ENCODE measurements at places on chromosomes 13 and 19. TPM values are rescaled to one million over a fixed set of nuclear protein-coding genes. Genes with fewer than 3 reads are reported as not detected.

DNA sequence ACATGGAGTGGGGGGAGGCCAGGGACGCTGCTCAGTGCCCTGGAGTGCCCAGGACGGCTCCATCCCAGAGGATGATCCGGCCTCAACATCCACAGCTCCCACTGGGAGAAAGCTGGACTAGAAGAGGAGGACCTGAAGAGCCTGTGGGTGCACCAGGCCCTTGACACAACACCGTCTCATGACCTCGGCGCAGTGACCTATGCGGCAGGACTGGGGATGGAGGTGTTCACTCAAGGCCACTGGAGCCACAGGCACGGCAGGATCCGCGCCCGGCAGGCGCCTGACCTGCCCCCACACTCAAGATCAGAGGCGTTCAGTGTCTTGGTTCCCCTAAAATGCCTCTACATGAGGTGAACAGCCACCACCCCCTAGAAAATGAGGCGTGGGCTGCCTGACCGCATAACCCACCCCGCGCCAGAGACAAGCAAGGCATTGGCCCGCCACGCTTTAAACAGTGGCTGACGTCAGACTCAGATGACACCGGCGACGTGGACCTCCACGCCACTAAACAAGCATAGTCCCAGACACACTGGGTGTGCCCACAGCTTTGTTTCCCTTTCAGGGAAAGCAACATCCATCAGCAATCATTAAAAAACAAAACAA lies 8.0 kb downstream of the SGTA start:
- DNase-seq = peak; percentile 54

DNA sequence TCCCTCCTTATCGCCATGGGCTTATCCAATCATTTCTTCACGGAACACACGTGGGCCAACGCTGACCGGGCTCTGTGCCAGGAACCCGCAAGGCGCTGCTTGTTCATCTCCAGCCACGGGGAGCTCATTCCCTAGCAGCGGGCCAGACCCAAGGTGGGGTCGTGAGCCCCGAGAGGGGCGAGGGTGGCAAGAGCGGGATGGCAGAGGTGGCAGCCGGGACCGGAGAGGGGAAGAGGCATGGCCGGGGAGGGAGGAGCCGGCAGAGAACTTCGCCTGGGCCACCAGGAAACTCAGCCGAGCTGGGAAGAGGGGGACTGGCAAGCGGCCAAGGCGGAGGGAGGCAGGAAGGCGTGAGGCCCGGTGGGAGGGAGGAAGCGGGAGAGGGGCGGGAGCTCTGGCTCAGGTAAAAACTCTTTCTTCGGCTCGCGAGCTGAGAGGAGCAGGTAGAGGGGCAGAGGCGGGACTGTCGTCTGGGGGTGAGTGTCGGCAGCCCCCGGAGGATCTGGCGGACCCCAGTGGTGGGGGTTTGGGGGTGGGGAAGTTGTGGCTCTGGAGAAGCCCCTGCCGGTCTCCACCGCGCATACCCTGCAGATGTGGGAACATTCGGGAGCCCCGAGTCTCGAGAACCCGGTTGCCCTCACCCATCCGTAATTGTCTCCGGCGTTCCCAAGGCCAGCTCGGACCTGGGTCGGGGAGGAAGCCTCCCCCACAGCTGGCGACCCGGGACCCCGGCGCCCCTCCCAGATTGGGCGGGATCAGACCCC lies at the start of gene B3GNT3:
Gene B3GNT3 (plus strand): TSS at position 408 of the 764 bp plus-strand sequence. CDS start 12,670 bp downstream, outside the sequence.
- peak; percentile 75 for DNase-seq

GRCh38 chr19:30649934-30650614 lies 277.9 kb downstream of the ZNF536 start:
- DNase-seq = no peak

- DNase-seq = peak; percentile 82
Measured at GRCh38 chr19:3576696-3577443, 4.1 kb downstream of the HMG20B start.

DNA sequence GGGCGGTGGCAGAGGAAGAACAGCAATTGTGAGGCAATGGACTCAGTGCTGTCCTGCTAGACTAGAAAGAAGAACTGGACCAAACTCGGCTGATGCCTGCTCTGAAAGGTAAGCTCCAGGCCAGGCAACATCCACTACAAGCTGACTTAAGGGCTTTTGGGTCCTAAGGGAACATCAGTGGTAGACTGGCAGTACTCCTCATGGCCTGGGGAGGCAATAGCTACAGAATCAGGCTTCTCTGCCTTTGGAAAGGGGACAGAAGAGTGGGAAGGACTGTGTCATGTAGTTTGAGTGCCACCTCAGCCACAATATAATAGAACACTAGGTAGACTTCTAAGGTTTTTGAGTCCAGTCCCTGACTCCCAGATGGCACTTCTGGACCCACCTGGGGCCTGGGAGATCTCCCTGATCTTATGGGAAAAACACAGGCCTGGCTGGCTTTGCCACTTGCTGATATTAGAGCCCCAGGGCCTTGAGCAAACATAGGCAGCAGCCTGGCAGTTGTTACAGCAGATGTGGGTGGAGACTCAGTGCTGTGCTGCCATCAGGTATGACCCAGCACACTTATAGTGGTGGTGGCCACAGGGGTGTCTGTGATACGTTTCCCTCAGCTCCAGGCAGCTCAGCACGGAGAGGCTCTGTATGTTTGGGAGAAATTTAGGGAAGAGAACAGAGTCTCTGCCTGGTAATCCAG lies 9.2 kb upstream of the CLC start:
- DNase-seq = no peak

GRCh38 chr13:51058461-51059167 lies 52.5 kb downstream of the C13orf42 start:
- no peak for DNase-seq

- DNase-seq = no peak
Measured at GRCh38 chr13:104143760-104144416, 1077.7 kb upstream of the SLC10A2 start.

GRCh38 chr13:59444210-59444857 lies 719.4 kb downstream of the DIAPH3 start:
- DNase-seq = no peak

DNA sequence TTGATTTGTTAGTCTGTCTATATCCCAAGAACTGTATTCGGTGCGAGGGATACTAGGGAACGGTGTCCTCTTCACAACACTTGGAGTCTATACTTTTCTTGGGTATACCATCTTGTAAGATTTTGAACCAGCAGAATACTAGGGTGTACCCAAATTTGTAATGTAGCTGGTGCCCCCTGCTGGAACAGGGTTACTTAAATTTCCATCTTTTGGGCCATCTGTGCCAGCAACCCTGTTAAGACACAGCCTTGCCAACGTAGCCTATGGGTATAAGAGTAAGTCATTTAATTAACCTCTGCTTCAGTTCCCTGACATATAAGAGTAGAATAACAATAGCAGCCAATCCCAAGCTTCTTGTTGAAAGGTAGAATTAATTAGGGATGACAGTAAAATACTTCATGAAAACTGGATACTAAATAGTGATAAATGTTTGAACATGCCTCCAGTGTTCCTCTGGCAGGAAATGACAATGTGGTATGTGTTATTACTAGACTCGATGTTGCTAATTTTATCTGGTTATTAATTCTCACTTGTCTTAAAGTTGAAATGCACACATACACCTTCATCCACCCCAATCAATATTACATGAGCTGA lies 607.6 kb downstream of the FGF9 start:
- DNase-seq = no peak

DNA sequence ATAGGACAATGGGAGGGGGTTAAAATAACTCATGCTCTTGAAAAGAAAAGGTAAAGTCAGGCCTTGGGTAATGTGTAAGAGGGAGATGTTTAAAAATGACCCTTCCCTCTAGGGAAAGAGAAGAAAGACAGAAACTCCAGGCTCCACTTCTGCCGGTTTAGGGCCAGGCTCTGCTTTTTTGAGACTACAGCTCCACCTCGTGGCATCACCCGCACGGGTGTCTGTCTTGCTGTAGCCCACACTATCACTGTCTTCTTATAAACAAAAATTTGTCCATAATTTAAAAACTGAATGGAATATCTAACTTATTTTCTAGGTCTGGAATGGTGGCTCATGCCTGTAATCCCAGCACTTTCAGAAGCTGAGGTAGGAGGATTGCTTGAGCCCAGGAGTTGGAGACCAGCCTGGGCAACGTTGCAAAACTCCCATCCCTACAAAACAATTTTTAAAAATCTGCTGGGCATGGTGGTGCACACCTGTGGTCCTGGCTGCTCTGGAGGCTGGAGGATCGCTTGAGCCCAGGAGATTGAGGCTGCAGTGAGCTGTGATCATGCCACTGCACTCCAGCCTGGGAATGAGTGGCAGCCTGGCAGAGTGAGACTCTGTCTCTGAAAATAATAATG lies 65.1 kb upstream of the GTF3A start:
- no peak for DNase-seq

DNA sequence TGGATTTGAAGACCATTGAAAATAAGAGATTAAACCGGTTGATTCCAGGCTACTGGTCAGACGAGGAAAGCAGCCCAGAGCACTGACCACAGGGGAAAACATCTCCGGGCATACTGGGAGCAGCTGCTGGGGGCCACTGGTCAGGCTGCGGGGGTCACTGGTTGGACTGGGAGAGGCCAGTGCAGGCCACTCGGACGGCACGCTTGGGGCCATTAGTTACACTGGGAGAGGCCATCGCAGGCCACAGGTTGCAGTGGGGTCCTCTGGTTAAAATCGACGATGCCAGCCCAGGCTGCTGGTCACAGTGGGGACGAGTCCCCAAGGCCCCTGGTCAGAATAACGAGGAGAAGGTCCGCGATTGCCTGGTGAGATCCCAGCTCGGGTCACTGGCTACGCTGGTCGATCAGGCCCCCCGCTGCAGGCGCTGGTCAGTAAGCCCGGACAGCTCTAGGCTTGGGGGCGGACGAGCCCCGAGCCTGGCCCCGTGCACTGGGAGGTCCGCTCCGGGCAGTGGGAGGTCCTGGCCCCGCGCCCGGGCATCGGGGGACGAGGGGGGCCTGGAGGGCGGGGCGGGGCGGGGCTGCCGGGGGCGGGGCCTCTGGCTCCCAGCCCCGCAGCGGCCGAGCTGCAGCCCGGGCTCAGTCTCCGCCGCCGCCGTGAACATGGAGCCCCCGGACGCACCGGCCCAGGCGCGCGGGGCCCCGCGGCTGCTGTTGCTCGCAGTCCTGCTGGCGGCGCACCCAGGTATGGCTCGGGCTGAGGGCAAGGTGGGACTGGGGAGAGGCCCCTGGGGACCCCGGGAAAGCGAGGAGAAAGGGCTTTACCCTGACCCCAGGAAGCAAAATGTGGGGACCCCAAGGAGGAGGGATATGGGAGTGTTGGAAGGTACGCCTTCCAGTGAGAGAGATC lies at the start of gene BCAM:
Gene BCAM (plus strand): TSS at position 641 of the 909 bp plus-strand sequence. CDS start 22 bp downstream, at position 663.
- DNase-seq = peak; percentile 90

GRCh38 chr19:51173681-51174080 lies 31.6 kb downstream of the SIGLEC7 start:
- DNase-seq = no peak

GRCh38 chr13:98807774-98808173 lies 55.3 kb upstream of the SLC15A1 start:
- no peak for DNase-seq

DNA sequence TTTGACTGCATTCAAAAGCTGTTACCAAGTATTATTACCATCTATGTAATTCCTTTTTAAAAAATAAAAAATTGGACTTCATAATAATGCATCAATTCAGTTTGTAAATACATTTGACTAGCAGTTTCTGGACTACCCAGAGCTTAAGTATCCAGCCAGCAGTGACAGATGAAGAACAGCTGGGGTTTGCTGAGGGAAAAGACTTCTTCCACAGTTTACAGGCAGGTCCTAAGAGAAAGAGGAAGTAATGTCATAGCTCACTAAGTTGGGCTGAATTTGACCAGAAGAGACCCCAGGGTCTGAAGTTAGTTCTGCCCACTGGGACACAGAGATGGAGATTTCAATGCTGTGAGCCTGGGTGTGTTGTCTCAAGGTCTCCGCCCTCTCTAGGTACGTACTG lies 96.4 kb downstream of the MBNL2 start:
- DNase-seq = no peak

- no peak for DNase-seq
Measured at GRCh38 chr13:65353951-65354350, 1876.2 kb downstream of the PCDH9 start.

GRCh38 chr13:41054212-41054877 lies 7.0 kb upstream of the WBP4 start:
- DNase-seq = no peak

GRCh38 chr19:30175987-30176386 lies 196.2 kb upstream of the ZNF536 start:
- no peak for DNase-seq

- DNase-seq = no peak
Measured at GRCh38 chr19:9597027-9597426, 12.7 kb upstream of the ZNF121 start.

GRCh38 chr13:113803409-113804016 lies 44.5 kb downstream of the TMEM255B start:
- peak; percentile 56 for DNase-seq

SCN1B gene
- 44.3 TPM for total RNA-seq

CTXN1 gene
- 0.19 TPM for total RNA-seq

CYP2A7 gene
- not detected for total RNA-seq

PTBP1 gene
- total RNA-seq = 67.6 TPM

CEACAM5 gene
- not detected for total RNA-seq

CCNE1 gene
- 3.1 TPM for total RNA-seq

MEIS3 gene
- 3.8 TPM for total RNA-seq

CEACAM20 gene
- not detected for total RNA-seq

CRLF1 gene
- total RNA-seq = 35.7 TPM

KLF16 gene
- total RNA-seq = 11.0 TPM

IL17D gene
- 0.62 TPM for total RNA-seq

Data from Right ventricle myocardium inferior (tissue), 1 donor.